ENCODE measurements at places on chromosomes 11 and 22.
A peak's percentile ranks its signal among the peaks of the same experiment; 100 is the strongest.

DNA sequence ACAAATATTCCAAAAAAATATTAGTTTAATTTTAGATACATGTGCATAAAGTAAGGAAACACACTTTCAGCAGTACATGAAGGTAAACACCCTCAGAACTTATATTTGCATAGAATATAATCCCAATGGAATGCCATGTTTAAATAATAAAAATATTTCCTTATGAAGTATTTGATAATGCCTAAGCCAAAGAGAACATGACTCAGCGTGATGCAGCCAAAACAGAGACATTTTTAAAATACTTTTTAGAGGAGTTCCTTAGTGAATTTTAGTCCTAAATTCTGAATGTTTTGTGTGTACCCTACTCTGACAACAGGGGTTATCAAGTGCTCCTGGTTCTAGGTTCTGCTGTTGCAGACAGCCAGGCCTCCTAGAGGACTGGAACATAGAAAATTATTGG lies 39.1 kb upstream of the POU2AF2 start:
- DNase-seq: no peak

DNA sequence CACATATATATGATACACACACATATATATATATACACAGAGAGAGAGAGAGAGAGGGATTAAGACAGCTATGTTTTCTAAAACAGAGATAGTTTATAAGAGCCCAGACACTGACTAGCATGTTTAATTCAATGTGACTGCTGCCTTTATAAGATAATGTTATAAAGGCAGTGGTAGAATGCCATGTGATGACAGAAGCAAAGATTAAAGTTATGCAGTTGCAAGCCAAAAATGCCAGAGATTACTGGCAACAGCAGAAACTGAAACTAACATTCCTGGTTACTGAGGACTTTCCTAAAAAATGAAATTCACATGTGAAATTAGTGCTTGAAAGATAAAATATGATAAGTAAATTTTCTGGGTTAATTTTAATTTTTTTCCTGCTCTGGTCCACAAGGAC lies 1888.9 kb downstream of the LRRC4C start:
- no peak for DNase-seq

DNA sequence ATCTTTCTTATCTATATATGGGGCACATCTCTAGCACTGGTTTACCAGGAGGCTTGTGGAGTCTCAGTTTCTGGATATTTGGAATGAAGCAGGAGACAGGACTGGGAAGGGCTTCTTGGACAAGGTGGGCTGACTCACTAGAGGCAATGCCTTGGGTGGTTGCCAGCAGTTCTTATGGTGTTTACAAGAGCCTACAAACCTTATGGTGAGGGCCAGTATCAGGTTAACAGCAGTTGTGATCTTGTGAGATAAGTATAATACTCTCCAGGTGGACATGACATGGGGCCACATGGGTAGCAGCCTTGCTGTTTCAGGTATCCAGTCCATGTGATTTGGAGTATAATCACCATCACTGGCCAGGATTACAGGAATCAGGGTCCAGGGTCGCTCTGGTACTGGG lies 10.2 kb downstream of the FUT4 start:
- DNase-seq: no peak

GRCh38 chr11:65958774-65959420 lies 2.6 kb upstream of the SART1 start:
- DNase-seq: no peak

- DNase-seq: no peak
Observed at GRCh38 chr22:48804811-48805301, 1022.8 kb downstream of the BRD1 start.

DNA sequence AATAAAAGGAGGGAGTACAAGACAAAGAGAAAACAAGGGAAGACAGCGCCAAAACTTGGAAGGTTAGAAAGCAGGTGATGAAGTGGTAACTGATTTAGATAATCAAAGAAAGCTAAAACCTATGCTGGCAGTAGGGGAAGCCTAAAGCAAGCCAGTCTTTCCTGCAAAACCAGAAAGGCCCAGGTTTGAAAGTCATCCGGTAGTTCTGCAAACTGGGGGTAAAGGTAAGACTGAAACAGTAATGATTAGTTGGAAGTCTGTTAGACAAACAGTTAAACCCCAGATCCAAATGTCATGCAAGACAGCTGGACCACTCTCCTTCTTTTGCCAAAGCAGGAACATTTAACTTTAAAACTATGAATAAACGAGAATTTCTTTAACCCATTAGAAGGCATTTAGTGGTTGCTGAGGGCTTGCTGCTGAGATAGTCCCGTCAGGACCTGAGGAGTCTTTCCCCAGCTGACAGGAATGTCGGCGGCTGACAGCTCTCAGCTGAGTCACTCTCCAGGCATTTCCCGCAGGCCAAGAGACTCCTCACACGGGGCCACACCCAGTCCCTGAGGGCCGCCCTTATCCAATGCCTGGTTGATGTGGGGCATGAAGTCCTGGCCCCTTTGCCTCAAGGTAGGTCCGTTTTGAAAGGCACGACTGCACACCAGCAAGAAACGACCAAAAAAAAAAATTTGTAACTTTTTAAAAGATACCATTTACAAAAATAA lies 36.3 kb upstream of the CFAP300 start:
- peak; percentile 32 for DNase-seq
